ENCODE measurements at places on chromosomes 1 and 21.

DNA sequence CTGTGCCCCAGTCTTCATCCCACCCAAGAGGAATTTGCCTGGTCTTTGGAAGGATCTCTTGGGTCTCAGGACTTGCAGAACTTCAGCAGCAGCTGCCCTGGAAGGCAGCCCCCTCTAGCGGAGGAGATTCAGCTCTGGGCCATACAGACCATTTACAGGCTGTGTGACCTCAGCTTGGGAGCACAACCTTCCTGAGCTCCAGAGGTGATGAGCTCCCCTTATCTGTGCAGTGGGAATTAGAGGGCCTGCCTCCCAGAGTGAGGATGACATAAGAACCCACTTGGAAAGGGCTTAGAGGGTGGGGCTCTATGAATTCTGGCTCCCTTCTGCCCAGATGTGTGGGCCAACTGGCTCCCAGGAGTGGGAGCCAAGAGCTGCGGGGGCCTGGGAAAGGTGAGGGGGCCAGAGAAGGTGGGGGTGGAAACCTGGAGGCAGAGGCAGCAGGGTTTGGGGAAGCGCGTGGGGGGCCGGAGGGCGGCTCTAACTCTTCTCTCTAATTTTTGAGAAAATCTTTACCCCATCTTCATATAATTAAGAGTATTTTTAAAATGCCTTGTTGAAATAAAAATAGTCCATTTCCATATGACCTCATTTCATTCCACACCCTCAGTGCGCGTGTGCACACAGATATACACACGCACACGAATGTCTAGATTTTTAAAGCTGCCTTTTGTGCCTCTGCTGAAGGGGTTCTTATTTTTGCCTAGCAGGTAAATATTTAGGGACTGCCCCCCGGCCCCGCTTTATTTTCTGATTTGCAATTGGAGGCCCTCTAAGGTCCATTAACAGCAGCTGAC is 21.5 kb downstream of the EPHB2 start:
- no peak for DNase-seq

DNA sequence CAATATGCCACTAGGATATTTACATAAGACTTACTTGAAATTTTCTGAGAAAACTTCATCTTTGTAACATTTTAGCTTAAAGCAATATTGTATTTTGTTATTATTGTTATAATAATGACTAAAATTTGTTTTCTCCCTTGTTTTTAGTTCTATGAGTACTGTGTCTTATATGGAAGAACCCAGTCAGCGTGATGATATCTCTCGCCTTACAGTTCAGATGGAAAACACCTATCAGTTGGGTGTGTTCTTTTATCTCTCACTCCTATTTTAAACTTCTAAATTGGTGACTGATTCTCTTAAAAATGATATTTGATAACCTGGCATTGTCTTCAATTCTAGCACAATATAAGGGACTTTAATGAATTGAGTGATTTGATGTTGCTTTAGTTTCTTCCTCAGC is 18.0 kb downstream of the DYNLT5 start:
- DNase-seq: no peak

DNA sequence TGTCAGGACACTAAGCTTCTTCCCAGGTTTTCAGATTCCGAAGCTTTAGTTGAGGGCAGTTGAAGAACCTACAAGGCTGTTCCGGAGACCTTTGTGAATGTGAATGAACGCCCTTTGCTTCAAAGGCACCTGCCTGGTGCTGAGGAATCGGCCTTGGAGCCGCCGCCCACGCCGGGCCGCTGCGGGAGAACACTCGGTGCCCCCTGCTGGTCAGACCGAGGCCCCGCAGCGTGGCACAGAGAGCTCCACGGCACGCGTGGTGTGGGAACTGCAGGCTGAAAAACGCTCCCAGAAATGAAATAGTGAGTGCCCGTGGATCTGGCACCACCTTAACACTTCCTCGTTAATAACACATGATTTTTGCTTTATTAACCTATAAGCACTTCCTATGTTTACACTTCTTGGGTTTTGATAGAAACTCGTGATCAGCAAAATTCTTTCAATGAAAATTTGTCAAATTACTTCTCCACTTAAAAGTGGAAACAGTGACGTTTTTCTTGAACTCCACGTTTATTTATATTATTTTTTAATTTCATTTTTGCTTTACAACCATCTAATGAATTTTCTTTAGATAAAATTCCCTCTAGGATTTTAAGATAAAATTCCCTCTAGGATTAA is 460.6 kb downstream of the DSCAM start:
- no peak for DNase-seq

DNA sequence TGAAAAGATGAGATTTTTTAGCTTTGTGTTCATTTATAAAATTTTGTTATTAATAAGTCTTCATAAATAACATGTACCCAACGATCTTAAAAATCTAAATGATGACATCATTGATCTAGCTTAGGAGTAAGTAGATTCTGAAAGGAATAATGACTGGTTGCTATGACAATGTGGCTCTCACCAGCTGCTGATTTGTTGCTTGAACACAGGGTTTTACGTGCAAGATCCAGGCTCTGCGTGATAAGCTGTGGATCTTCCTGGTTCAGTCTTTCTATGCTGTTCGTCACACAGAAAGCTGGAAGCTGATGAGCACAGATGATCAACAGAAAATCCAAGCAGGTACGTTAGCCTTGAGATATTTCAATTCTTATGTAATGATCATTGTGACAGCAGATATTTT is 49.1 kb upstream of the C1orf146 start:
- DNase-seq: no peak

DNA sequence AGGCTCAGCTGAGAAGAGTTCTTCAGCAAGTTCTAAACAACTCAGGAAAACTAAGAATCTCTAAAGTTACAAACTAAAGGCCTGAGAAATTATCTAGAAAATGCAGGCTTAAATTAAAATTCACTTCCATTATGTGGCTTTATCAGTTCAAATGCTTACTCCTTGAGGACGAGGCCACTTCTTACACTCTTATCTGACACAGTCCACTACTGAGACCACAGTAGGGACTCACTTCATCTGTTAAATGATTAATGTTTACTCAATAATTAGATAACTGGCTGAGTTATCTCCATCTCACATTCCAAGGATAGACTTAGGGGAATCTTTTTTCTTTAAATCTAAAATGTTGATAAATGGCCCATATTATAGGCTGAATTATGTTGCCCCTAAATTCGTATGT is 1.6 kb downstream of the C1orf141 start:
- DNase-seq: no peak

- no peak for DNase-seq
Observed at GRCh38 chr1:87170157-87170556, 158.5 kb upstream of the LMO4 start.

DNA sequence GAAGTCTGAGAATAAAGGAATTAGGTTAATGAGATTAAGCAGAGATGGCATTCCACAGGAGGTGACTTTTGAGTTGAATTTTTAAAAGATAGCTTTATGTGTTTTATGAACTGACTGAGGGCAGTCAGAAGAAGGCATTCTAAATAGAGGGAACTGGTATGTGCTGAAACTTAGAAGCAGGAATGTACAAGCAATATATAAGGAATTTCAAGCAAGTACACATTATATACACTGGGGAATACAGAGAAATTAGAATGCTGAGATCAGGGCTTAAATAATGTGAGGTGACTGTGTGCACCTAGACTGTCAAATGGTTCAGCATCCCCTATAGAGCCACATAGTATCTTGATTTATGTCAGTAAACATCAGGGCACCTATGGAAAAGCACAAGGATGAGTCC is 19.3 kb downstream of the WNT2B start:
- no peak for DNase-seq

DNA sequence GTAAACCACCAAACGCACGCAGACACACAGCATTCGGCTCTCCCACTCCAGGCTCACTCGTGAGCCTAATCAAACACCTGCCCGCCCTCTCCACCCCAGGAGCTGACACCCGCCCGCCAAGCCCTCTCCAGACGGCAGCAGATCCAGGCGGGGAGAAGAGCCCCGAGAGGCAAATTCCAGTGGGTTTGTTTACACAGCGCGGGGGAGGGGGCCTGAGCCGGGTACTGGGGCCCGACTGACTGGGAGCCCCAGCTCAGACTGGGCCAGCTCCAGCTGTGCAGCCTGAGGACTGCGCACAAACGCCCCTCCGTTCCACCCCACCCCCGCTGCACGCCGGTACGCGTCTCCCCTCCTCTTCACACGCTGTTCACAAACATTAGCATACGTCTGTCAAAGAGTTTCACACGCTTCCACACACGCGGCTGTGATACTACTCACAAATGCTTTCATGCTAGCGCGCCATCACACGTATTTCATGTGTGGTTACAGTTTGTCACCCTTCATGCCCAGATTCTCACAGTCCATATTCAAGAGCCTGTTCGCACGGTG is 1.0 kb upstream of the EFNA1 start:
- DNase-seq: no peak

- DNase-seq: no peak
Observed at GRCh38 chr1:26170472-26170821, 739 bp downstream of the ZNF593 start.

DNA sequence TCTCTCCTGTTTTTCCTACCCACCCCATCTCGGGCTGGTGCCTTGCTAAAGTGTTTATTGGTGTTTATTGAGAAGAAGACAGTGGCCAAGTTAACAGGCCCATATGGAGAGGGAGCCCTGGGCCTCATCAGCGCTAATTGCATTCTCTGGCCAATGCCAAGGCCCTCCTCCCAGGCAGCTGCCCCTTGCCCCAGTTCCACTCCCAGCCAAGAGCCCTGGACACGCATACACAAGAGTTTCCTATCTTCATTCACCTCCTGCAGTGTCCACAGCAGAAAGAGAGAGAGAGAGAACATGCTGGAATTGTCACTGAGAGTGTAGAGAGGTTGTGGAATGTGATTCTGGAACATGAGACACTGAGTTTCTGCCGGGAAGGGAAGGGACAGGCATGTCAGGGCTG is 25.4 kb upstream of the VWA5B1 start:
- DNase-seq: no peak

DNA sequence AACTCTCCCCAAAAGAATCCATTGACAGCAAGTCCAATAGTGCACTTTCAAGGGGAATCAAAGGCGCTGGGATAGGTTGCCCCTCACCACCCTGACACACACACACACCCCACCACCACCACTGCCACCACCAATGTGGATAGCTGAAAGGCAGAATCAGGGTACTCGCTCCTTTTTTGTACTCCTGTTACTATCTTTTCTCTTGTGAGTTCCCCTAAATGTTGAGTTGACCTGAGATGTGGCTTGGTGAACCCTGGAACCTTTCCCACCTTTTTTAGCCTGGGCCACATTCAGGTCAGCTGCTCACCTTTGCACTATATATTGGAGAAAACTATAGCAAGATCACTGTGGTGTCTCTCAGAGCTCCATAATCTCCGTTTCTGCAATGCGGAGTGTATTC is 3.9 kb downstream of the S100A8 start:
- no peak for DNase-seq

DNA sequence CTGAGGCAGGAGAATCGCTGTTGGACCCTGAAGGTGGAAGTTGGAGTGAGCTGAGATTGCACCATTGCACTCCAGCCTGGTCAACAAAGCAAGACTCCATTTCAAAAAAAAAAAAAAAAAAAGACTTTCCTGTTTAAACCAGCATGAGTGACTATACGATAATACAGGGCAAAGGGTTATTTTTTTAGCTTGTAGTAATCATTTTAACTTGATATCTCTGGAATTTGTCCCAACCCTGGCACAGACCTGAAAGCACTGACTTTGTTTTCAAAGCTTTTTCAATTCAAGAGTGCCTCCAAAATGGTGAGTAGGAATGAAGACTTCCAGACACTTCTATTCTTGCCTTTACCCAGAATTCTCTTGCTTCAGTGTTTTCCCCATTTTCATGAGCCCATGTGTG is 4.4 kb upstream of the TMCO2 start:
- no peak for DNase-seq

- DNase-seq: peak; percentile 73
Observed at GRCh38 chr1:51285055-51285454, 45.3 kb downstream of the TTC39A start.

DNA sequence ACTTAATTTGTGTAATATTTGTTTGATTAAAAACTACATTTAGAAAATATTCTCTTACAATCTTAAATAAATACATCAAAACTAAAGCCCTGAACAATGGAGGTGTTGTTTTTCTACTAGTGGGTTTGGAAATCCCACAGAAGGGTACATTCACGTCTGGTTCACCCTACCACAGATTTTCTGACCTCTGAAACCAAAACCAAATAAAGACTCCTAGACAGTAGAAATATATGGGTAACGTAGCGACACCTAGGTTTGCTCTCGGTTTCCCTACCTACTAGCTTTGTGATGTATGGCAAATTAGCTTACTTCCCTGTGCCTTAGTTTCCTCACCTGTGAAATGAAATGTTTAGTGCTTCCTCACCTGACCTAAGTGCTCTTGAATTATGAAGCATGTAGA is 312.6 kb downstream of the DPYD start:
- no peak for DNase-seq

GRCh38 chr1:55128418-55128995 is 86.7 kb downstream of the USP24 start:
- DNase-seq: no peak

DNA sequence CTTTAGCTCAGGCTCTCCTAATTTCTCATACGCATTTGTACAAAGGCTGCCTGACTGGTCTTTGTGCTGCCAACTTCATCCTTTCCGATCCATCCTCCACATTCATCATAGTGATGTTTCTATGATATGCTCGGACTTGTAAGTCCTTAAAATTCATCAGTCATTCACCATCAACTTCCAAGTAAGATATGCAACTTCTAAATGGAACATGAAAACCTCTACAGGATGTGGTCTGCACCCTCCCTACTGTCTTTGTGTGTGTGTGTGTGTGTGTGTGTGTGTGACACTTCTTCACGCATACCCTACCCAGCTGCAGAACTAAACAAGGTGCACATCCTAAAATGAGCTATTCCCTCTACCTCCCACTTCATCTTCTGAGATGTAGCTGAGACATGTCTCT is 397.9 kb upstream of the NR5A2 start:
- no peak for DNase-seq

GRCh38 chr1:199774433-199775089 is 252.9 kb upstream of the NR5A2 start:
- no peak for DNase-seq

- DNase-seq: no peak
Observed at GRCh38 chr1:45385302-45385701, 45.1 kb upstream of the MUTYH start.

GRCh38 chr1:43541141-43541540 is 10.5 kb downstream of the PTPRF start:
- DNase-seq: no peak

DNA sequence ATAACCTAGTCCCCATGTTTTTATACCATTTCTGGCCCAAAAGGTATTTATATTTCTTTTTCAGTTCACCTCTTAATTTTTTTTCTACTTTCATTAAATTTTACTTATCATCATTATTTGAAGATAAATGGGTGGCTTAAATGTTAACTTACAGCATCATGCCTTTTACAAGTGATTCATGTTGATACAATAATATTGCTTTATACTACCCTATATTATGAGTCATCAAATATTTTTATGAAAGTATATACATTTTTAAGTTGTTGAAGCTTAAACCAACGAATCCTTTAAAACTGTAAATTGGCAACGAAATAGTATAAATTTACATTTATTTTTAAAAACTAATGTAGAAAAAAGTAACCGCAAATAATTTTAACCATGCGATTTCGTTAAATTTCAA is 207.9 kb downstream of the DPYD start:
- DNase-seq: no peak

GRCh38 chr21:18041012-18041411 is 203.6 kb upstream of the CHODL start:
- peak; percentile 1 for DNase-seq

GRCh38 chr1:9195651-9196050 is 38.9 kb upstream of the H6PD start:
- DNase-seq: no peak
